Upper lobe of left lung (tissue), 6 donors: ENCODE measurements at places on chromosomes 4 and X. TPM values are rescaled to one million over a fixed set of nuclear protein-coding genes. Genes with fewer than 3 reads are reported as not detected.

The TMSB15B gene
- total RNA-seq: 2.3 TPM

The MUC7 gene
- total RNA-seq: not detected

The CCDC110 gene
- 0.63 TPM for total RNA-seq

The PDHA1 gene
- 216 TPM for total RNA-seq

The PNCK gene
- total RNA-seq: not detected

The FGB gene
- not detected for total RNA-seq

The TLR6 gene
- 10.4 TPM for total RNA-seq

The ARHGAP36 gene
- not detected for total RNA-seq

The NXF3 gene
- 9.5 TPM for total RNA-seq

The ZCCHC12 gene
- not detected for total RNA-seq

The RAI2 gene
- 28.1 TPM for total RNA-seq

The LEF1 gene
- 3.6 TPM for total RNA-seq

The SSX1 gene
- not detected for total RNA-seq

The SPANXN4 gene
- total RNA-seq: not detected

The DIPK2B gene
- total RNA-seq: 31.9 TPM

The REPS2 gene
- 28.4 TPM for total RNA-seq

The SSX2 gene
- total RNA-seq: not detected

The PARM1 gene
- 54.4 TPM for total RNA-seq

The CAPN6 gene
- total RNA-seq: not detected

The ADAMTS3 gene
- total RNA-seq: 2.3 TPM

The RPA4 gene
- 10.9 TPM for total RNA-seq

The LRCH2 gene
- total RNA-seq: 2.9 TPM

The TECRL gene
- total RNA-seq: not detected

The VAMP7 gene
- 18.9 TPM for total RNA-seq

The GPAT3 gene
- total RNA-seq: 6.9 TPM

The YY2 gene
- 3.0 TPM for total RNA-seq

The SPANXN3 gene
- total RNA-seq: not detected

The TCEANC gene
- total RNA-seq: 5.7 TPM

The MAP3K15 gene
- total RNA-seq: 2.1 TPM

The GPR82 gene
- 0.30 TPM for total RNA-seq

The ENAM gene
- total RNA-seq: 0.26 TPM

The DAPP1 gene
- total RNA-seq: 11.5 TPM

The HMGN5 gene
- 7.9 TPM for total RNA-seq

The AWAT1 gene
- total RNA-seq: not detected

The IL1RAPL2 gene
- not detected for total RNA-seq

The F11 gene
- 5.6 TPM for total RNA-seq

The DRD5 gene
- total RNA-seq: not detected

The PSAPL1 gene
- total RNA-seq: 0.61 TPM

The ZDHHC15 gene
- 2.0 TPM for total RNA-seq

The H2BW2 gene
- not detected for total RNA-seq

The ASB9 gene
- 3.7 TPM for total RNA-seq

The RHOXF2 gene
- total RNA-seq: not detected

The STS gene
- 10.6 TPM for total RNA-seq

The AR gene
- total RNA-seq: 5.8 TPM

The NLGN3 gene
- total RNA-seq: not detected

The MAOA gene
- 147 TPM for total RNA-seq

The ZMAT1 gene
- 5.8 TPM for total RNA-seq

The STATH gene
- total RNA-seq: not detected

The NSUN7 gene
- 47.1 TPM for total RNA-seq
